ENCODE measurements at places on chromosomes 6 and 20. TPM values are rescaled to one million over a fixed set of nuclear protein-coding genes. Genes with fewer than 3 reads are reported as not detected.

The CST5 gene
- not detected for total RNA-seq

DNA sequence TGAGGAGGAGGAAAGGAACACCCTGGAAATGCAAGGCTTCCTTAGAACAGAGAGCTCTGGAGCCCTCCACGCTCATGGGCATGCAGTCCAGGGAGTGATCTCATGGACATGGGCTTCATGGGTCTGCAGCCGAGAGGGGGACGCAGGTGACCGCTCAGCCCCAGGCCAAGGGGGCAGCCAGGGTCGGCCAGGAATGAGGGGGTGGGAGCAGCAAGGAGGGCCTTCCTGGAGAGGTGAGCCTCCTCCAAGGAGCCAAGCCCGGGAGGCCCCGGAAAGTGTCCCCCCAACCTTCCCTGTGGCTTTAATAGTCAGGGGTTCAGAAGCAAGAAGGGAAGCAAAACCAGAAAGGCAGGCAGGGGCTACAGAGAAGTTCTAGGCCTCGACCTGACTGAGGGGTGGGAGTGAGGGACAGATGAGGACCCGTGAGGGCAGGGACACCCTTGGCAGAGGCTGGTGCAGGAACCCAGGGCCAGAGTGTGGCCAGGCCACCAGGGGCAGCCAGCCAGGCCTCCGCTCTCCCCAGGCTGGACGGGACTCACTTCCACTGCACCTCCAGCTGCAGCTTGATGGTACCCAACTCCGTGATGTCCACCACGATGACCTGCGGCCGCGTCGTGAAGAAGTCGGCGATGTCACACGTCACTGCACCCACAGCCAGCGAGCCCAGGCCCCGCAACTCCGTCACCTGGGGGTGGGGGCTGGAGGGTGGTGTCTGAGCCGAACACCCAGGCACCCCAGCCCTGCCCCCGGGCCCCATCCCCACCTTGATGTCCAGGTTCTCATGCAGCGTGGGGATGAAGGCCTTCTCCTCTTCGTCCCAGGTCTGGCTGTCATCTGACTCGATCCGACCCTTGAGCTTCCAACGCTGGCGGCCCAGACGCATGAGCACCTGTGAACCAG lies 83.2 kb downstream of the RIPOR3 start:
- H3K27ac ChIP-seq, result no peak overlapping the region
- no peaks in the 10 kb centered on the region for H3K36me3 ChIP-seq
- no peaks in the 10 kb centered on the region for H3K4me1 ChIP-seq

GRCh38 chr6:130975325-130975724 lies 87.7 kb downstream of the EPB41L2 start:
- DNase-seq, result no peak
- H3K4me1 ChIP-seq, result no peaks in the 10 kb centered on the region
- no peaks in the 10 kb centered on the region for H3K27me3 ChIP-seq
- H3K27ac ChIP-seq, result no peak overlapping the region
- H3K36me3 ChIP-seq, result no peaks in the 10 kb centered on the region

GRCh38 chr6:32609391-32609730 lies 19.7 kb upstream of the HLA-DRB1 start:
- DNase-seq, result no peak
- H3K27ac ChIP-seq, result peak overlapping the region; percentile 67
- no peak overlapping the region for H3K4me3 ChIP-seq
- no peaks in the 10 kb centered on the region for H3K27me3 ChIP-seq

Measured in CD4-positive, alpha-beta memory T cell (primary cell).